Right forelimb (tissue), 1 donor: ENCODE measurements at places on chromosomes 4 and X.
A peak's percentile ranks its signal among the peaks of the same experiment; 100 is the strongest.

- DNase-seq = no peak
Measured at GRCh38 chr4:151324124-151324751, 1.2 kb downstream of the SH3D19 start.

DNA sequence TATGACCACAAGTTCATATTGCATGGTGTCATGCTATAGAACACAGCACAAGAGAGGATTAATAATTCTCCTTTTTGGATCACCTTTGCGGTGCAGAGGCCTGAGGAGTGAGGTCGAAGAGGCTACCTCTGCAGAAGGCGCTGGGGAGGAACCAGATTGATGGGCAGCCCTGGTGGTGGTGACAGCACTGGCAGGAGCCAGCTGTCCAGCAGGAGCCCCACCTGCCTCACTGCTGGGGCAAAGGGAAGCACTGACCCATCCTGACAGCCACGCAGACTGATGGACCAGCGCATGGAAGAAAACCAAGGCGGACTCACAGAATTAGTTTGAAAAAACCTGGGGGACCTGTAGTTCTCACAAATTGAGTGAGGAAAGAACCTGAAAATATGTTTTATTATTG is 50.9 kb downstream of the COX18 start:
- DNase-seq = no peak

GRCh38 chr4:70556856-70557255 is 35.2 kb upstream of the AMBN start:
- no peak for DNase-seq

GRCh38 chrX:114615765-114616164 is 31.9 kb downstream of the HTR2C start:
- no peak for DNase-seq

GRCh38 chr4:20422398-20422797 is 170.7 kb downstream of the SLIT2 start:
- DNase-seq = no peak

GRCh38 chr4:185312699-185313098 is 83.0 kb downstream of the LRP2BP start:
- no peak for DNase-seq

DNA sequence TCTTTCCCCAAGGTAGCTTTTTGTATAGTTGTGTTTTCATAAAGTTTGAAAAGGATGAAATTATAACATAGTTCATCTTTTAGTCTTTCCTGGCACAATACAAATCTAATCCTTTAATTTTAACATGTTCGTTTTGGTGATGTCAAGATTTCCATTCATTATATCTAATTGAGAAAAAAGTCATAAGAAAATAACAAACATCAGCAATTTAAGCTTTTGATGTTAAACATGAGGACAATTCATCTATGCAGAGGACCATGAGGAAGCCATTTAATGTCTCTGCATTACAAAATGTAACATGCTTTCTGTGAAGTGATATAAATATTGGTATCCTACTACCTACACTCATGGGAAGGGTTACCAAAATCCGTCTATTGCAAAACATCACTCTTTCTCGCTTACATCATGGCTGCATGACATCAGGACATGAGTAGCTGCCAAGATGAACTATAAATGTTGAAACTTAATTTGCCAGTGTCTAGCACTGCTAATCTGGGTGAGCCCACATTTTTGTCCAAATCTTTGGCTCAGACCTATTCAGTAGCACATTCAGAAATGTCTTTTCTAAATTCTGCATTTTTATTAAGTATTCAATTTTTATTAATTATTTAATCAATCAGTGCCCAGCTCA is 9.5 kb downstream of the EPGN start:
- no peak for DNase-seq

GRCh38 chr4:67719953-67720617 is 19.1 kb upstream of the UBA6 start:
- DNase-seq = no peak

DNA sequence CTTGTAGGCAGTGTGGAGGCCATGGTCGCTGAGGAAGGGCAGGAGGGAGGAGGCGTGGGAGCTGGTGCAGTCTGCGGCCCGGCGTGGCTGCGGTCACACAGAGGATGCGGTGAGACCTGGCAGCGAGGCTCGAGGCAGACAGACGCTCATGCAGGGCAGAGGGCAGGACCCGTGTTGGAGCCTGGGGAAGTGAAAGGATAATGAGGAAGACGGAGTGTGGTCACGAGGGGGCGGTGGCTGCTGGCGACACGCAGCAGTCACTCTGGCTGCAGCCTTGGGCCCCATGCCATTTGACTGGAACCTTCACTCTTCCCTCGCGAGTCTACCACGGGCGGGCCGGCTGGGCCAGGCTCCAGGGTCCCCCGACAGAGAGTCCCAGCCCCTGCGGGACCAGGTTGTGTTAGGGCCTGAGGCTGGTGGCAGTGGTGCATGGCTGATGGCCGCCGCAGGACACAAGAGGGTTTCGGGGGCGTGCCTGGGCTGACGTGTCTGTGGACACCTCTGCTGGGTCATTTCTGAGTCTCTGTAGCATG is 68.8 kb upstream of the HGFAC start:
- no peak for DNase-seq

GRCh38 chr4:6473264-6474052 is 1.0 kb upstream of the PPP2R2C start:
- no peak for DNase-seq

GRCh38 chrX:151505796-151506195 is 57.7 kb upstream of the PASD1 start:
- no peak for DNase-seq

DNA sequence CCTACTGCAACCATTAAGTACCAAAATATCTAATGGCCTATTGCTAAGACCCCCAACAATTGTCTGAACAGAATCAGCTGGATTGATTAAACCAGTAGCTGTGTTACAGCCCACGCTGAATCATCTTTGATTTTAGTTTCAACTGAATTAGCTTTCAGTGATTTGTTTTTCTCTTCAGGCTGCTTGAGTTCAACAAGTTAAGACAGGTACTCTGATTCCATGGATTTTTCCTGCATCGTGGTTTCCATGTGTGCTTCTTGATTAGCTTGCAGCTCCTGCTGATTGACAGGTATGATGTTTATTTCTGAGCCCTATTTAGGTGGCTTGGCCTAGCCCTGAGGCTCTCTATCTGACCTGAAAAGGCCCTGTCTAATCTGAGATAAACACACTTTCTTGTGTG is 91.3 kb downstream of the GUCY2F start:
- DNase-seq = no peak

DNA sequence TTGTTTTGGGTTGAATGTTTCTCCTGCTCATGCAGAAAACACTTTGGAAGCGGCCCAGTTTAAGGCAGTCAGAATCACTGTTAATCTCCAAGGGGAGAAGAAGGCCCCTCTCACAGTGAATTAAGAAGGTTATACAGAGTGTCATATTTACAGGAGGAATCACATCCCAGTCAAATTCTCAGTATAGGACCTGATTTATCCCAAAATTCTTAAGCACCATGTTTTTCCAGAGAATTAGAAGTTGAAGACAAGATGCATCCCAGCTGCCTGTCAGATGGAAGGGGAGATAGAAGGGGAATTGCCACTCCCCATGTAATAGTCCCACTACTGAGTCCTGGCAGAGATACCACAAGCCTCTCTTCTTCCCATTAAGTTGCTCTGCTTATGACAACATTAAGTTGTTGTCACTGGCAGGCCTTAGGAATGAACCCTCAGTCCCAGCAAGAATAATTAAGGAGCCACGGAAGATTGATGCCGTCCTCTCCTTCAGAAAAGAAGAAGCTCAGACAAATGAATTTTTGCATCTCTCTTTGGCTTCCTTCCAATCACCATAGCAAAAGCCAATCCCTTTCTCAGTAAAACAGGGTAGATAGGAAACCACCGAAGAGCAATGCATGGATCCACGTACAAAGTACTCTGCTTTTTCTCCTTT is 138.4 kb downstream of the LDB2 start:
- no peak for DNase-seq

GRCh38 chrX:120840827-120841226 is 34.8 kb downstream of the CT47B1 start:
- no peak for DNase-seq

- DNase-seq = no peak
Measured at GRCh38 chr4:113077575-113077974, 28.1 kb downstream of the ANK2 start.

GRCh38 chr4:98179951-98180350 is 36.7 kb upstream of the STPG2 start:
- DNase-seq = no peak

GRCh38 chr4:27861381-27861787 is 1000.7 kb downstream of the STIM2 start:
- DNase-seq = no peak

- DNase-seq = no peak
Measured at GRCh38 chr4:140472156-140472555, 25.9 kb downstream of the MGAT4D start.

DNA sequence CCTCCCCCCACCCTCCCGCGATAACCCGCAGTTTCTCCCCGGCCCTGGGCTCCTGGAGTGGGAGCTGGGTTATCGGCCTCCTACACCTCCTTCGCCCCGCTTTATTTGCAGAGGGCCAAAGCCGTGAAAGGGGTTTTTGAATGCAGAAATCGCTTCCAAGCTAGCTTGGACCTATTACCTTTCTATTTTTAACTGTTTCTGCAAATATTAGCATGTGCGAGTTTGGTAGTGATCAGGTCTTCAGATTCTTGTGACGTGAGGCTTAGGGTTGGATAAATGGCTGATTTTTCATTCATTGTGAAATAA is 1.3 kb downstream of the USP9X start:
- DNase-seq = no peak

DNA sequence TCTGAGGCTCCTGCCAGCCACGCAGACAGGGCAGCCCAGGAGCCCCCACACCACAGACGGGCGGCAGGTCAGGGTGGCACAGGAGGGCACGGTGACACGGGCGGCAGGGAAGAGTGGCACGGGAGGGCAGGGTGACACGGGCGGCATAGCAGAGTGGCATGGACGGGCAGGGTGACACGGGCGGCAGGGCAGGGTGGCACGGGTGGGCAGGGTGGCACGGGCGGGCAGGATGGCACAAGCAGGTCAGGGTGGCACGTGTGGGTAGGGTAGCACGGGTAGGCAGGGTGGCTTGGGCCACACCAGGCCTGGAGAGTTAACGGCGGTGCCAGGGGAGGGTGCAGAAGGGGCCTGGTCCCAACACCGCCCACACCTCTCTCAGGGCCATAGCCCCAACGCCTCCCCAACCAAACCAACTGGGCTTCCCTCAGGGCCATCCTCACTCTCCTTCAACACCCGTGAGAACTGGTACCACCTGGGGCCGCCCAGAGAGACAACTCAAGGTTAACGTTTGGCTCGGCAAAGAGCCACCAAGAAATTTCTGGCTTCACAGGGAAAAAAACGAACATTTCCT is 3.4 kb downstream of the CTBP1 start:
- peak; percentile 43 for DNase-seq

- no peak for DNase-seq
Measured at GRCh38 chr4:11698846-11699590, 270.3 kb upstream of the HS3ST1 start.

GRCh38 chr4:152369203-152369901 is 166.5 kb downstream of the FBXW7 start:
- no peak for DNase-seq

DNA sequence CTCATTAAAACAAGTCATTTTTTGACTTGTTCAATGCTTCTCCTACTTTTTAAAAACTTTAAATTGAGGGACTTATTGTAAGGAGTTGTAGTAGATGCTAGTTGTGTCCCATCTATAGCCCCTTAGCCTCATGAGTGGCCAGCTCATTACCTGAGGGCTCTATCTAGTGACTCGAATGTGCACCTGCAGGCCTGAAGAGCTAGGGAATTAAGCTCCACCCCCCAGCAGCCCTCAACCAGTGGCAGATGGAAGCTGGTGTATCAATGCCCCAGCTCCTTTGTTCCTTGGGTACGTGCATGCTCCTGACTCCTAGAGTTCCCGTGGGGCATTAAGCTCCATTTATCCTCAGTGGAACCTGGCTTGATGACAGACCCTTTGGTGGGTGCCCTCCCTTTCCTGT is 146.7 kb upstream of the FAM9B start:
- DNase-seq = no peak
